Frontal cortex (tissue), 4 donors: ENCODE measurements at places on chromosomes 2 and 18. TPM values are rescaled to one million over a fixed set of nuclear protein-coding genes. Genes with fewer than 3 reads are reported as not detected.

The KCNJ3 gene
- total RNA-seq = 13.9 TPM

The AQP12B gene
- not detected for total RNA-seq

- DNase-seq = no peak
These were observed 241.6 kb downstream of the NEDD4L start for GRCh38 chr18:58285449-58286130.

- DNase-seq = no peak
These were observed 89.7 kb downstream of the EIPR1 start for GRCh38 chr2:3287896-3288295.

GRCh38 chr2:222952204-222952603, 91.4 kb downstream of the ACSL3 start:
- no peak for DNase-seq

GRCh38 chr18:63980896-63981460, 11.1 kb downstream of the SERPINB8 start:
- DNase-seq = no peak

DNA sequence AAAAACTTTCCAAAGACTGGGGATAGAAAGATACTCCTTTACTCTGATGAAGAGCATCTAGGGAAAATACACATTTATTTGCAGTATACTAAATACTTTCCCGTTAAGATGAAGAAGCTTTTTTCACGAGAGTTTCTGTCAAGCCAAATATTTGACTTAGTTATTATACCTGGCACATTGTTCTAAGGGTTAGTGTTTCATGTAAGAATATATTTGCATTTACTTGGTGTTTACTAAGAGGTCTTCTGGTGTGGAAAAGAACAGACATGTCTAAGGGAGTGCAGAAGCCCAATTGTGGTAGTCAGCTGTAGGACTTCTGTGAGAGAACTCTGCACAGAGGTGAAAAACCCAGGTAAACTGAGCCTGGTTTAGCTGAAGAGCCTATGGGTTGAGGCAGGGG, 457.6 kb upstream of the SOX11 start:
- no peak for DNase-seq

- peak; percentile 55 for DNase-seq
These were observed 12.3 kb upstream of the TEX51 start for GRCh38 chr2:126886211-126886915.

DNA sequence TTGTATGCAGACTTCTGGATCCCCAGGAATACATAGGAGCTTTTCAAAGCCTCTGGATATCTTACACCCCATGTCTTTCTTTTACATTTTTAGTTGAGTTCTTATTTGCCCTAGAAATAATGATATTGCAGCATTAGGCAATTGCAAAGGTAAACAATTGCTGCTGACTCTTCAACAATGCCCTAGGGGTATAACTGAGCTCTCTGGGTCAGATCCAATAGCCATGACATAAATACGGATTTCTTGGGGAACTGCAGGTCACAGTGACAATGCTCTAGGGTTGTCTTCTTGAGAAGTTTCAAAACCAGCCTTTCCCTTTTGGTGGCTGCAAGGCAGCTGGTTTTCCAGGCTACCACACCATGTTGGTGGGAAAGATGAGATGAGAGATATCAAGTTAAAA, 16.5 kb upstream of the OR6B3 start:
- no peak for DNase-seq

- DNase-seq = no peak
These were observed 250.5 kb downstream of the DSC3 start for GRCh38 chr18:30792051-30792450.

The IL36RN gene
- not detected for total RNA-seq

GRCh38 chr2:31764169-31764568, 183.4 kb upstream of the SRD5A2 start:
- no peak for DNase-seq

GRCh38 chr2:240719676-240720545, 28.2 kb downstream of the AQP12A start:
- DNase-seq = no peak
